ENCODE measurements at places on chromosomes 6 and 20.

GRCh38 chr20:53299831-53300230 lies 293.8 kb downstream of the ZNF217 start:
- DNase-seq, result no peak

- DNase-seq, result no peak
These were observed 276.4 kb upstream of the MOCS1 start for GRCh38 chr6:40210628-40211056.

- DNase-seq, result no peak
These were observed 139.4 kb upstream of the RREB1 start for GRCh38 chr6:6968357-6968730.

- no peak for DNase-seq
These were observed 22.2 kb upstream of the VAPB start for GRCh38 chr20:58366866-58367265.

- no peak for DNase-seq
These were observed 56.6 kb downstream of the COL12A1 start for GRCh38 chr6:75149240-75149639.

DNA sequence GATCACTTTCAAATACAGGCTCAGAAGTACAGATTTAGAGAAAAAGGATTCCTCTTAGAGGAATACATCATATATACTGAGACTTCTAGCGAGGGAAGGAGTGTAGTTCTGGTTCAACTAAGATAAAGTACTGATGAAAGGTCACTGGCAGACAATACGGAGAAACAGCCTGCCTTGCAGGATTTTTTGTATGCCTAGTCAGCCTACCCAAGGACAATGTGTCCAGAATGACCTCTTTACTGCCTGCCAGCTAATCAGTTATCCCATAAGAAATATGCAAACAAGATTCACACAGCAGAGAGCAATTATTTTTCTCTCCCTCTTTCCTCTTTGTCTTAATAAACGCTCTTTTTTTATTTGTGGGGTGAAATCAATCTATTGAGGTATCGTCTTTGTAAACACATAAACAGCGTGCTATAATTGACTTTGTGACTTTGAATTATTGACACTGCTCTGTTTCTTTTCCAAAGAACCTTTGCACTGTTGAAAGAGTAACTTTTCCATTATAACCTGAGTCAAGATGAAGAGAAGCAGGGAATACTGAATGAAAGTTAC lies 1.4 kb upstream of the TSPYL4 start:
- DNase-seq, result no peak

GRCh38 chr6:18034798-18035202 lies 47.4 kb upstream of the KIF13A start:
- no peak for DNase-seq

GRCh38 chr20:31759836-31760518 lies 20.9 kb downstream of the TPX2 start:
- no peak for DNase-seq

DNA sequence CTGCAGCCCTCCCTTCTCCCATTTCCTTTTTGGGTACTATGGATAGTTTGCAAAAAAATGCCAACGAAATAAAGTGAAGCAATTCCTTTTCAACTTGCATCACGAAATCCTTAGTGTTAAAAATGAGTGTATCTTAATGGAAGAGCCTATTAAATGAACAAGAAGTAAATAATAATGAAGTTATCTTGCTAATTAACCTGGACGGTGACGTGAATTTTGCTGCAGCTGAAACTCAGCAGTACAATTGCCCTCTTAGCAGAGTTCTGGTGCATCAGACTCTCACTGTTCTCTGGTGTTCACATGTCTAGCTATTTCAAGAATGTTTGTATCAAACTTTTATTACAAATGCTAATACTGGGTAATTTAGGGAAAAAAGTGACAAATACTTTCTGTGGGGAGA lies 119.7 kb upstream of the HDAC2 start:
- DNase-seq, result no peak

- DNase-seq, result no peak
These were observed 13.3 kb upstream of the GGTLC1 start for GRCh38 chr20:24001712-24002405.

DNA sequence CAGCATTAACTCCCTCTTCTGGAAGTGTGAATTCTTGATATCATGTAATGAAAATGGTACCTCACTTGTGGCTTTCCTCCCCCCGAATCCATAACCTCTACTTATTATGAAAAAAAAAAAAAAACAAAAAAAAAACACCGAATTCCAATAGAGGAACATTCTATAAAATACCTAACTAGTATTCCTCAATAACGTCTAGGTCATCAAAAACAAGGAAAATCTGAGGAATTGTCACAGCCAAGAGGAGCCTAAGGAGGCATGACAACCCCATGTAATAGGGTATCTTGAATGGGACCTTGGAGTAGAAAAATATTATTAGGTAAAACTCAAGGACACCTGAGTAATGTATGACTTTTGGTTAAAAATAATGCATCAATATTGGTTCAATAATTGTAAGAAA lies 38.9 kb upstream of the POLR1H start:
- DNase-seq, result no peak

GRCh38 chr6:11413117-11413687 lies 124.3 kb upstream of the TMEM170B start:
- DNase-seq, result no peak

DNA sequence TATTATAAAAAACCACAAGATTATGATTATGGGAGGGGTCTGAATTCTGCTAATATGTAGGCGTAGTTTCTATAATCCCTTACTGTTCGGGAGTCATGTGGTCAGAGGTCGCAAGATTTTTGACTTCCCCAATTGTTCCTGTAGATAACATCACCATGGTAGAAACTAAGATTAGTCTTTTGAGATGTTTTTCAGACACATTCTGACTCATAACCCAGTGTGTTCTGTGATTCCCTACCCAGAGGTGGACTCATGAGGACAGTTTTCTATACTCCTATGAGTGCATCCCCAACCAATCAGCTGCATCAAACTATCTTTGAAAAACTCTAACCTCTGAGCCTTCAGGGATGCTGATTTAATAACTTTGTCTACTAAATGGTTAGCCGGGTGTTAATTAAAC lies 175.5 kb downstream of the RFPL4B start:
- no peak for DNase-seq

GRCh38 chr20:53576586-53577318 lies 16.9 kb downstream of the ZNF217 start:
- DNase-seq, result no peak

DNA sequence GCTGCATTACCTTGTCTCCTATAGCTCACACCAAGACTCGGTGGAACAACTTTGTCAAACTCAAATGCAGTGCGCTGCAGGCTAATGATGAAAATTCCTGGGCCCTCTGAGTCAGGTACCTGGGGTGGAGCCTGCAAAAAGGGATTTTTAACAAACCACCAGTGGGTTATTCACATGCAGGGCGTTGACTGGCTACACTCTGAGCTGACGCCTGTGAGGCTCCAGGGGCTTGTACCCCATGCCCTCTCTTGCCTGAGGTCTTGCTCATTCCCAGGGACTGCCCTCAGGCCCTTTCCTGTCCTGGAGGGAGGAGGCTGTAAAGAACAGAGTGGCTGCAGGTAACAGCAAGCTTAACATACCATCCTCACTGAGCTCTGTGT lies 9.2 kb downstream of the GTSF1L start:
- DNase-seq, result no peak

DNA sequence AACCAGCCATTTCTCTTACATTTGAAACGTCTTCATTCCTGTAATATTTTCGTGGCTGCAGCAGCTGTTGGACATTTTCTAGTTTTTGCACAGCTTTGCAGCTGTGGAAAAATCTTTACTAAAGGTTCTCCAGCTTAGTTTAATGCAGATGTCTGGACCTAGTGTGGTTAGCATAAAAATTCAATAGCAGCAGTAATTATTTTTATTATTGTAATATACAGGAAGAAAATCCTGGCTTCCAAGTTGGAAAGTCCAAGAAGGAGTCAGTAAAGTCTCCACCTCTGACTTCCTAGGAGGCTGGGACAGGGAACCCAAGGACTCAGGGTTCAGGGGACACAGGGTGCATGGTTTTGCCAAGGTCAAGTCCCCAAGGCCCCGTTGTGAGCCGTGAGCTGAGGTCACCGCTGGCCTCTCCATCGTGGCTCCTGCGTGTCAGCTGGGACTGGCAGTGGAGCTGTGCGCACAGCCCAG lies 230.6 kb downstream of the FNDC1 start:
- DNase-seq, result no peak

DNA sequence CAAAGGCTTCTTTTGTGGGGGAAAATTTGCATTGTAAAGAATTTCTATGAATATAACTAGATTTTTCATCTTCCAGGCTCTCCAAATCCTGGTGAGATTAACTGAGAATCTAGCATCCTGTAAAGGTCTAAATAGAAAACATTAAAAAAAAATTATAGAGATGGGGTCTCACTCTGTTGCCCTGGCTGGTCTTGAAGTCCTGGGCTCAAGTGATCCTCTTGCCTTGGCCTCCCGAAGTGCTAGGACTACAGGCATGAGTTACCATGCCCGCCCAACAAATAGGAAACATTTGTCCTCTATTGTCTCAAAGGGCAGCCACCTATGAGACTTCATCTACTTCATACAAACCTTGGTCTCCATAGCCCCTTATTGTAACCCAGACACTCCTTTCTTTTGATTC lies 25.2 kb upstream of the NCOA3 start:
- no peak for DNase-seq

DNA sequence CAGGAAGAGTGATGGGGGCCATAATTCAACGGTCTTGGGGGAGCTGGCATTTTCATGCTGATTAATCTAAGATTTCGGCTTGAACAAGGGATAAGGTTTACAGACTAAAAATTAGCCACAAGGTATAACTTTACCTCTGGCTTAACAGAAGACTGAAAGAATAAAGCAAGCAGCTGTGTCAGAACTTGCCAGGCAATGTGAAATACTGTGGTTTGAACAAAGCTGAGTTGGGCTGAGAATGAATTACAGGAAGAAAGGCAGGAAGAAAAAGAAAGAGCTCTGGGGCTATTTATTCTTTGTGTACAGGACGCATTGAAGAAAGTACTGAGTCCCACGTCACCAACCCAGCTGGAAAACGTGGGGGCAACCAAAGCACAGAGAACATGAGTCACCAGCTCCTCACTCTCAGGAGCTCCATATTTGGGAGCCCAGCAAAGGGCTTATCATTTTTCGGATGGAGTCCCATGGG lies 121.5 kb upstream of the NEDD9 start:
- DNase-seq, result peak; percentile 62

DNA sequence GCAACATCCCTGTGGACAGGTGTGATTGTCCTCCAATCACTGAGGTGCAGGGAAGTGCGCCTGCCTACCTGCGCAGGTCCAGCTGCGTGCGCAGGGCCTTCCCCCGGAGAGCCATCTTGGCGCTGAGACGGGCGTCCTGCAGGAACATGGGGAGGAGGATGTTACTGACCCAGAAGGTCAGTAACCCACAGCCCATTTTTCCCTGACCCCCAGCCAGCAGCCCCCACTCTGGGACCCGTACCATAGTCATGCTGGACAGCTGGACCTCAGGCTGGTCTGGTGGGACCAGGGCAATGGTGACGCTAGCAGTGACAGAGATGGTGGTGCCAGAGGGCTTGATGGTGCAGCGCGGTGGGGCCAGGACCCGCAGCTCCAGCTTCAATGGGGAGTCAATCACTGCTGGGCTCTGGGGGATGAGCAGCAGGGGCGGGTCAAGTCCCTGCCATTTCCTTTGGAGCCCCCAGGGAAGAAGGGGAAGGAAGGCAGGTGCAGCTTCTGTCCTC lies 9.7 kb downstream of the PLTP start:
- no peak for DNase-seq

GRCh38 chr6:64294034-64294433 lies 658.4 kb downstream of the PHF3 start:
- no peak for DNase-seq

DNA sequence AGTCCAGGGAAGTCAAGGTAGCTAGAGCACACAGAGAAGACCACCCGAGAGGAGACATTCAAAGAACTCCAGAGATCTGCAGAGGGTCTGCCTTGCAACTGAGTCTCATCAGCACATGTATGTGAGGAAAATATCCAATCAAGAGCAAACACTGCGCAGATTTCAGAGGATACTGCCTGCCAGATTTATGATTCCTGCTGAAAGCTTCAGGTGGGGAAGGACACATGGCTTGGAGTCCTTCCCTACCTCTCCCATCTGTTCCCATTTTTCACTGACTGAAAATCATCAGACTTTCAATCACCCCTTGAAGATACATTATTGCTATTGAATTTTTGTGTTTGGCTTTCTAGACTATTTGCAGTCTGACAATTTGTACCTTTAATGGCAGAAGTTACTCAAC lies 7.6 kb upstream of the KIAA1586 start:
- DNase-seq, result no peak

- DNase-seq, result no peak
These were observed 7.7 kb upstream of the SCP2D1 start for GRCh38 chr20:18805881-18806280.

DNA sequence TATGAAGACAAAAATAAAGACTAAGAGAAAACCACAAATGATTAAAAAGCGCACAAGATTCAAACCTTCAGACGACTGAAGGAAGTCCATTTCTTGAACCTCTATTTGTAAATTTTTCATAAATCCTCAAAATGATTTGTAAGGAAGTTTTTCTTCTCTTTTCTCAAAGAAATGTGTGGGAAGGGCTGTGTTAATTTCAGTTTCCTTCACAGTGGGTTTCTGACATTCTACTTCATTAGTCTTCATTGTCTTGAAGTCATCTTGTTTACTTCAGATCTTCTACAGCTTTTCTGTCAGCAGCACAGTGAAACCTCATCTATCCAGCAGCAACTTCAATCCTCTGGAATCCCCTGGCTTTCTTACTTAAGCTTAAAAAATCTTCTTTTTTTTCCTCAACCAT lies 87.6 kb upstream of the MYLIP start:
- no peak for DNase-seq

GRCh38 chr6:87357479-87358196 lies 13.0 kb downstream of the C6orf163 start:
- no peak for DNase-seq

DNA sequence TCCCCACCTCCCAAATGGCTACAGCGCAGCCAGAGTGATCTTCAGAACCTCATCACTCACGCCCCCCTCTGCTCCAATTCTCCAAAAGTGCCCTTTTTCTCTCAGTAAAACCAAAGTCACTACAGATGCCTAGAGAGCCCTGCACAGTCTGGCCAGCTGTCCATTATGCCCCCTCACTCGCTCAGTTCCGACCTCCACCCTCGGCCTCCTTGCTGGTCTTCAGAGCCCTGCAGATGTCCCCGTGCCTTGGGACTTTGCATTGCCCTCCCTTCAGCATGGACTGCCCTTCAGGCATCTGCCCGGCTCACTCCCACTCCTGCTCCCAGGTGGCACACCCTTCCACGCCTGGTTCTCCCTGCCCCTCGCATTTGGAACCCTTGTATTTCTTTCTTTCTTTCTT lies 1.1 kb upstream of the RAET1E start:
- no peak for DNase-seq

- no peak for DNase-seq
These were observed 220.2 kb downstream of the FUT9 start for GRCh38 chr6:96235927-96236326.

DNA sequence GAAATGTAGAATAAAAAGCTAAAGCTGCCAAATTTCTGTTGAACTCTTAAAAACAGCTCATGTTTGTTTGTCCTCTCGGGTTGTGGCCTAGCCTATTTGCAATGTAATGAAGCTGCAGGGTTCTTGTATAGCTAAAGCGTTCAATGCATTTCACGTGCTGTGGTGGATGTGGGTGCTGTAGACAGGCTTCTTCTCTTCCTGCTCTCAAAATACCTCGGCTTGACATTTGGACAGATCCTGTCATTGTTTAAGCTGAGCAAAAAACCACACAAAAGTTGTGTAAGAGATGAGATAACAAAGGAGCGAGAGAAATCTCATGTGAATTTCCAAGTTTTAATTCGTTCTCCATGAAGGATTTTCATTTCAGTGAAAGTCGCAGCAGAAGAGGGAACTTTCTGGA lies 196.3 kb upstream of the UST start:
- DNase-seq, result no peak

Data from stimulated activated CD4-positive, alpha-beta T cell treated with anti-CD3 and anti-CD28 coated beads, Interleukin-1b, Interleukin-23, amount 100 ng/mL, for 24 hours (primary cell).